Caudate nucleus (tissue), 63 donors: ENCODE measurements at places on chromosomes 5 and 9.

DNA sequence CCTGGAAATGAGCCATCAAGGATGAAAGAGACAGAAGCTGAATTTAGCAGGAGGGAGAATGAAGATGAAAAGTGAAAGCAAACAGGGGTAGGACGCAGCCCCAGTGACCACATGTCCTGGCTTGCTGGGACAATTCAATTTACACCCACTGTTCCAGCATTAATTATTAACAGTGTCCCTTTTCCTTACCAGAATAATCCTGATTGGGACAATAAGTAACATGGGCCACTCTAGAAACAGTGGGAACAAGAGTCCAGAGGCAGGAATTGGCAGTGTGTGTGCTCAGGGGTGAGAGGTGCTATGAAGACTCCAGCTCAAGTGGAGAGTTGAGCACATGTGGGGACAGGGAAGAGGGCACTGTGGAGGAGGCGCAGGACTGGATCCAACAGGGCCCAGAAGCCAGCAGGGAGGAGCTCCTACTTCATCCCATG is 147.1 kb downstream of the C5orf15 start:
- DNase-seq, result no peak

DNA sequence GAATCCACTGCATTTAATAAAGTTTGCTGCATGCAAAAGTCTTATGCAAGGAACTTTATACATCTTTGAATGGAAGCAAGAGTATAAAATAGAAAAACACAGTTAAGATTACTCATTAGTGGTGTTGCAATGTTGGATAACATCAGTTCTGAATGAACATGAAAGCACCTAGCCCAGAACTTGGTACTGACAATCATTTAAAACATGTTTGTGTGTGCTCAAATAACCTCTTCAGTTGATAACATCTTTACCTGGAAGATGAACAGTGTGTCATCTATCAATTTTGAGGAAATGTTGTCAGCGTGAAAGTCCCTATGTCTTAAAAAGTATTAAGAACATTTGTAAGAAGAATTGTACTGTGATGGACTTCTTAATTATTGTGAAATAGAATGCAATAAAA is 370.4 kb upstream of the GRAMD2B start:
- no peak for DNase-seq

- DNase-seq, result no peak
These were observed 259.2 kb downstream of the FBXL17 start for GRCh38 chr5:108122702-108123101.

- DNase-seq, result no peak
These were observed at the start of gene PCDHB6 for GRCh38 chr5:141149812-141150211. PCDHB6 (plus strand) TSS chr5:141150057; CDS start chr5:141150258, 201 bp downstream.

DNA sequence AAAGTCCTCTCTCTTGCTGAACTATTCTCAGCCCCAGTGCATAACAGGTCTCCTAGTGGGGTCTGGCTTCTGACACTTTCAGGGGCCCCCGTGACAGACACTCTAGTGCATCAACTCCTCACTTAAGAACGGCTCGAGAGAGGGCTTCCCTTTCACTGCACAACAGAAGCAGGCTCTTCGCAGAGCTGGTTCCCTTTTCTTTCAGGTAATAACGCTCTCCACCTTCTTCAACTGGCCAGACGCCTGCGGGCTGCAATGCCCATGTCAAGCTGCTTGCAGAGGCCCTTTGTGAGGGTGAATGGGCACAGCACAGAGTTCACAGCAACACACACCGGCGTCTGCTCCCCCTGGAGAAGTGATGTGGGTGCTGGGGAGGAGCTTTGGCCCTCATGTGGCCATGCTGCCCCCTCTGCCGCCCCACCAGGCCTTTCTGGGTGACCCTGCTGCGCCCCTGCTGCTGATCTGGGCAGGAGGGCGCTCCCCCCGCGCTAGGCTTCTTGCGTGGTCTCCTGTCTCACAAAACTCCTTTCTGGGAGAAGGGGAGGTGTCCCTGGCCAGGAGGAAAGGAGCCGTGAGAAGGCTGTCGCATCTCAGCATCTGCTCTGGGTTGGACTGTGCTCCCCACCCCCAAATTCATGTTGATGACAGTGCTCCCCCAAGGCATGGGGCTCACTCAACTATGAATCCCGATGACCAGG is 2.4 kb downstream of the MRPL36 start:
- no peak for DNase-seq

GRCh38 chr9:134624621-134625181 is 16.9 kb upstream of the COL5A1 start:
- no peak for DNase-seq

DNA sequence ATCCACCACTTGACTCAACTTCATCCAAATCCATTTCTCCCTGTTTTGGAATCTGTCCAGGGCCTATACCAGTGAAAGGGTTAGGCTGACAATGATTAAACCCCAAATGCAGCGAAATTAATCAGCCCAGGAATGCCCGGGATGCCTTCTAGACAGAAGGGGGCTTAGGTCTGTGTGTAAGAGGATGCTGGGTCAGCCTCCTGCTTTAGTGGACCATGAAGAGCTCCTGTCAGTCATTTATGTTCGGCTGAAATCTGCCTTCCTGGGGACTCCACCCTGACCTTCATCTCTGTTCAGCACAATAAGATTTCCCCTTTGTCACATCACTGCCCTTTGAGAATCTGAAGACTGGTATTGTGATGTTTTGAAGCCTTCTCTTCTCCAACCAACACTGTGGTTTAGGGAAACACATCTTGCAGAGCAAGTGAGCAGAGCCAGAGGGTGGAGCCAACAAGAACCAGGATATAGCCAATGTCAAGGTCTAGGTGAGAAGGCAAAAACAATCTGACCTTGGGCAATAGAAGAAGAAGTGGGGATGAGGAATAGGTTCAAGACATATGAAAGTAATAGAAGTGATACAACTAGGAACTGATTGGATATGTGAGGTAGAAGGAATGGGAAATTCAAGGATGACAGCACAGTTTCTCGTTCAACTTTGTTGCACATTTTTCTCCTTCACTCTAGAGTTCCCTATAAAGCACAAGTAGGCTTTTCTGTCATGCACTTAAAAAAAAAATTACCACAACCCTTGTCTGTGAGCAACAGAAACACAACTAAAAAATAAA is 234.4 kb downstream of the ARHGAP26 start:
- DNase-seq, result no peak

DNA sequence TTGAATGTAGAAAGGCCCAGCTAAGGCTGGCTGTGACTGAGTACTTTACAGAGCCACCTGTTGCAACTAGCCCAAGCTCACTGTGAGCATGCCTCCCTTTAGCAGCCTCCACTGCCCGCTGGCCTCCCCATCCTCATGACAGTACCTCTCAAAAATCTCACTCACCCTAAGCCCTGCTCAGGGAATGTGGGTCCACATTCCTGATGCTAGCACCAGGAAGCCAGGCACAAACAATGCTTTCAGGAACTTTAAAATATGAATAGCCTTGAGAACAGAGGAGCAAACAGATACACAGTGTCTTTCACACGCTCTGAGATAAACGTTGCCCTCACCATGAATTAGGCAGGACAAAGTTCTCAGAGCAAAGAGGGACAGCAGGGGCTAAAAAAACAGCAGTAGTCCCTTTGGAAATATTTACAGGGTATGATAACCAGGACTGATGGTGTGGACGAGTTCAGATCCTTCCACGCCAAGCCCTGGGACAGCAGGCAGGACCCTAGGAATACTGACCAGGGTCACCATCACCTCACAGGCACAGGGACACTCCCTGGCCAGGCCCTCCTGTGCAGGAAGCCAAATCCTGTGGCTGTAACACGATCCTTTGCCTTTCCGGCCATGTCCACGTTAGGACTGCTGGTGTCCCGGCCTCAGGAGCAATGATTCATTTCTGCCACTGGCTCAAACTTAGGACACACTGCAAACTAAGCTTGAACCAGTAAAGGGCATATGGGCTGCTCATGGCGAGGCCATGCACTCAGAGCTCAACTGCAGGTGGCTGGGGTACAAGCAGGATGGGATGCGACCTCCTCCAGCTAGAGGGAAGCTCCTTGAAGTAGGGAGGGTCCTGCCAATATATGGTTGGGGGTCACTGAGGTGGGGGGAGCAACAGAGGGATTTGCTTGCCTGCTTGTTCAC is 9.6 kb downstream of the ACSL6 start:
- no peak for DNase-seq

GRCh38 chr5:485946-486491 is 38.2 kb downstream of the SLC9A3 start:
- DNase-seq, result no peak

- no peak for DNase-seq
These were observed 17.2 kb upstream of the SUSD3 start for GRCh38 chr9:93041108-93041802.

GRCh38 chr5:16152601-16153568 is 26.7 kb downstream of the MARCHF11 start:
- no peak for DNase-seq

GRCh38 chr5:112921833-112922817 is at the start of gene REEP5:
REEP5 (minus strand) TSS chr5:112922227; CDS start chr5:112922190, 37 bp downstream.
- DNase-seq, result peak; percentile 73

DNA sequence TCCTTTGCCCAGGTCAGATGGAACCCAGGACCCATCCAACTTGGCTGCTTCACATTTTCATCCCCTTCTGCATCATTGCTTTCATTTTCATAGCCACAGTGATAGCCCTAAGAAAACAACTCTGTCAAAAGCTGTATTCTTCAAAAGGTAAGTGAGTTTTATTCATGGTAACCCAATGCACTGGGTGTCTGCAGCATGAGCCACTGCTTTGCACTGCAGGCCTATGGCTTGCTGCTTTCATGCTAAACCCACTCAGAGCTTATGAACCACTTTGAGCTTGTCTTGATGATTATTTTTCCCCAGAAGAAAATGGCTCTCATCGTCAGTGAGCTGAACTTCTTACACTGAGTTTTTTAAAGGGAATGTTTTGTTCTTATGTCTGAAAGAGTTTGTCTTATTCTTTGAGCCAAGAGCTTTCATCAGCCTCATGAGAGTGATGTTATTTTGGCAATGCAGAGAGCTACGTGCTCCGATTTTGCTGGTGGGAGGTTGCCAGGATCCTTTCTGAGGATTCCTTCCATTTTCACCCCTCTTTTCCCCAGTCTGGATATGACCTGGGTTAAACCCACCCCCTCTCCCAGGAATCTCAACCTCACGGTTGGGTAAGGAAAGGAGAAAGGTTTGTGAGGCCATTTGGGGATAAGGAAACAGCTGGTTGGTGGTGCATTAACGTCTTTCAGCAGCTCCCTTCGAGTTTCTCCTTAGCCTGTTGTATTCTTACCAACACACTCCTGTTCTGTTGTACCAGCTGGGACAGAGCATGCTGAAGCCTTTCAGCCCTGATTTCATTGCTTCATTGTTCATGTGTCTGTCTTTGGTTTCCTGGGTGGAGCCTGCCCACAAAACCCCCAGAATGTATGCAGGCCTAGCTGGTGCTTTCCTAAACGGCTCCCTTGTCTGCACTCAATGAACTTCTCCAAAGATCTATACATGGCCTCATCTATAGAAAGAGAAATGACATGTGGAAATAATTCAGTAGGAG is 47.6 kb downstream of the PDCD1LG2 start:
- DNase-seq, result no peak

GRCh38 chr9:135253305-135254004 is 166.0 kb downstream of the OLFM1 start:
- no peak for DNase-seq

DNA sequence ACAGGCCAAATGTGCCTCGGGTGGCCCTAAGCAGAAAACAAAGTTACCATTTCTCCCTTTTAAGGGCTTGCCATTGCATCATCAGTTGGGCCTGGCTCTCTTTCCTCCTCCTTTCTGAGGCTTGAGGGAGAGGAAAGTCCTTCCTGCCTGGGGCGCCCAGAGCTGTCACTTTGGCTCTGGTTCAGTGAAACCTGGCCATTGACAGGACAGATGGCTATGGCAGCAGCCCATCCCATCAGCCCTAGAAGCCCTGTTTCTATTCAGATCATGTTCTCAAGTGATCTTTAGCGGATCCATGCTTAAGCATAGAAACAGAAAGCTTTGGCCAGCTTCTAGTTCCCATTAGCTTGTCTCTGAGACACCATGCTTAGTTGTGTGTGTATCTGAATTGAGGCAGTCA is 293.4 kb downstream of the YTHDC2 start:
- DNase-seq, result no peak

DNA sequence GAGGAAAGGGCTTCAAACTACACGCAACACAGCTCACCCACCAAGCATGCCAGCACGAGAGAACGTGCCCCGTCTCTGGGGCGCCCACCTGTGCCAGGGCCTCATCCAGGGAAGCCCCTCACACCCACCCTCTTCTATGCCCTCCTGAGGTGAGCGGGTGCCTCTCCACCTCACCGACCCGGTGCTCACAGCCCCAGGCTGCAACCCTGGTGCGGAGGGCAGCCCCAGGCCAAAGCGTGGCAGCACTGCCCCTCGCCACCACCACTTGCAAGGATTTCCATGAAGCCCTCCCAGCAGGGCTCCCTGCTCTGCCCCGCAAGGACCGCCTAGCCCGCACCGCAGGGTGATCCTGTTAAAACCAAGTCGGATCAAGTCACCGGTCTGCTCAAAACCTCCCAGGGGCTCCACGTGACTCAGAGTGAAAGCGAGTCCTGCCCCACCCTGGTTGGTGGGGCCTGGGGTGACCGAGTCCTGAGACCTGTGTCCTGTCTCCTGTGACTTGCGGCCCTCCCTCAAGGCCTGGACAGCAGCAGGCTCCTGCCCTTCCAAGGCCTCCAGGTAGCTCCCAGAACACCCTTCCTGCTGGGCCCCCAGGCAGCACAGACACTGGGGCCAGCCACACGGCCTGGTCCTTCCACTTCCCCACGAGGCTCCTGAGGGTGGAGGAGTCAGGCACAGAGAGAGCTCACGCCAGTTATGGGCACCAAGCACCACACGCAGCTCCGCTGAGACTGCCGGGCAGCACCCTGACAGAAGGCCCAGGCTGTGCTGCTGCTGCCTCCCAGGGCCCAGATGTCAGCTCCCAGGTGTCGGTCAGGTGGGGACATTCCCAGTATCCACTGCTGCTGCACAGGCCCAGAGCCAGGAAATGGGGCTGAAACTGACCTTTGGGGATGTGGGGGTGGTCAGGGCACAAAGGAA is 12.7 kb downstream of the BRD3 start:
- no peak for DNase-seq

GRCh38 chr9:9905736-9906135 is 707.1 kb downstream of the PTPRD start:
- no peak for DNase-seq

DNA sequence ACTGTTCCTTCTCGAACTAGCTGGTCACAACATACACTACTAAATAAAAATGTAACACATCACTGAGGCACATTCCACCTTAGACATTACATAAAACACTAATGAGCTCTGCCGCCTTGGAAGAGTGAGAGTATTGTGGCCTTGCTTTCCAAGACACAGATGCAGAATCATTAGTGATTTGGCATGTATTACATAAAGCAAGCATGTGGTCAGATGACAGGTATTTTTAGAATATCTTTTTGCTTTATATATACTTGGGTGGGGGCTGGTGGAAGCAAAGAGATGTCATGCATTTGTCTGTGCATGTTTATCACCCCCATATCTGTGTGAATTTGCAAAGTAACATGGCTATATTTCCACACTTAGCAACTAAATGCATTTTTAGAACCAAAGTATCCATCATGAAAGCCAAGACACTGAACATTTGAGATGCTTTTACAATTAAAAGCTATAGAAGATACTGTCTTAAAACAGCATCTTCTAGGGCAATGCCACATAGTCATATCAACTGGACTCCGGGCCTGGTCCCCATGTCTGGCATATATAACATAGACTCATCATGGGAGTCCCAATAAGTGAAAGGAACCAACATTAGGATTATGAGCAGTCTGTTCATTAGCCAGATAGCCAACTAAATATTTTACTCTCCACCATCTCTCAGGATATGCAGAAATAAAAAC is 213.5 kb downstream of the MEF2C start:
- no peak for DNase-seq

- no peak for DNase-seq
These were observed 491 bp downstream of the APC start for GRCh38 chr5:112738191-112738560.

GRCh38 chr9:17116400-17116837 is 18.4 kb upstream of the CNTLN start:
- no peak for DNase-seq

- no peak for DNase-seq
These were observed 56.1 kb upstream of the FSTL4 start for GRCh38 chr5:133668458-133668857.
